ENCODE measurements at places on chromosomes 1 and 21.

DNA sequence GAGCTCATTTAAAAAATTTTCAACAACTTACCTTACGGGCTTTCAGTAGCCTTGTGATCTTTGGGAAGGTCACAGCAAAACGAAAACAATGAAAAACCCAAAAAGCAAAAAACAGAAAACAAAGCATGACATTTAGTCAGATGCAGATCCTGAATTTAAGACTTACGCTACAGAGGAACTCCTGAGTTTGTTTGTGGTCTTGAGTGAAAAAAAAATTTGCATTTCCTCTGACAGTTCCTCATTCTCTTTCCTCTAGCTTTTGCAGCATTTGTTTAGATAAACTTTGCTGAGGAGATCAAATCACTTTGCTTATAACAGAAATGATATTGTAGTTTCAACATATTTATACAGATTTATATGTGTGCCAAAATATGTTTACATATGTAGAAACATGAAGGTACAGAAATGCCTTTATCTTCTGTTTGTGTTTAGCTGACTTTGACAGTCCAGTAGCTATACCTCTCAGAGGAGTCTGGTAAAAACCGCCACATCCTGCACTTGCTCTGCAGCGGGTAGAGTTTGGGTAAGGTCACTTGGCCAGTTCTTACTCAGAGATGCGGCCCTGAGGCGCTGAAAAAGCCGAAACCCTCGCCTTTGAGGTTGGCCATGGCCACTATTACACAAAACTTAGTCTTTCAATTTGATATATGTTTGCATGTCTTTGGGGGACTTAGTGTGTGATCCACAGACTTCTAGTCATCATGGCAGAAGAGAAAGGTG, 142.5 kb downstream of the TNR start:
- DNase-seq: no peak

GRCh38 chr1:21933397-21934248, 3.5 kb downstream of the HSPG2 start:
- DNase-seq: peak; percentile 67

- no peak for DNase-seq
These were observed 33.8 kb upstream of the ERO1B start for GRCh38 chr1:236315518-236315917.

DNA sequence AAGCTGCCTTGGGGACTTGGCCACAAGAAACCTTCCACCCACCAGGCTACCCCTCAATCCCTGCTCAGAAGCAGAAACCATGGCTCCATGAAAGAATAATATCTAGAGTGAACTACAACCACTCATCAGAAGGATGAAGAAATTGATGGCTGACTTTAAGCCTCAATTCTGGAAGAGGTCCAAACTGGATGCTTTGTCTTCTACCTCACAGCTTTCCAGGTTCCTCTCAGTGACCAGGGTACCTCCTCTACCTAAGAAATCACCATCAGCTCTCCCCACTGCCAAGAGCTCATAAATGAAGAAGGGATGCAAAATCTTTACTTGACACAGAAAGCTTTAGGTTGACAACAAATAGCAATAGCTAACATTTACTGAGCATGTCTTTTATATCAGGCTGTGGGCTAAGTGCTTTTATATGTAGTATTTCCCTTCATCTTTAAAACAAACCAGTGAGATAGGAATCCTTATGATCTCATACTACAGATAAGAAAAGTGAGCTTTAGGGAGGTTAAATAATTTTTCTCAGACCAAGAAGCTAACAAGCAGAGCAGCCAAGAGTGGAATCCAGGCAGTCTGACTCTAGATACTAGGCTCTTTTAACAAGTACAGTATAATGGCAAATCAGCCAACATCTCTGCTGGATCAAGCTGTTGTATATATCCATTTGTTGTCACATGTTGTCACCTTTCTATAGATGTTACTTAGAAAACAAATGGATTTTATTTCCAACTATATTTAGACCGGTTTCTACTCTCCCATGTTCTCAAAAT, 243.0 kb upstream of the SGIP1 start:
- DNase-seq: no peak

DNA sequence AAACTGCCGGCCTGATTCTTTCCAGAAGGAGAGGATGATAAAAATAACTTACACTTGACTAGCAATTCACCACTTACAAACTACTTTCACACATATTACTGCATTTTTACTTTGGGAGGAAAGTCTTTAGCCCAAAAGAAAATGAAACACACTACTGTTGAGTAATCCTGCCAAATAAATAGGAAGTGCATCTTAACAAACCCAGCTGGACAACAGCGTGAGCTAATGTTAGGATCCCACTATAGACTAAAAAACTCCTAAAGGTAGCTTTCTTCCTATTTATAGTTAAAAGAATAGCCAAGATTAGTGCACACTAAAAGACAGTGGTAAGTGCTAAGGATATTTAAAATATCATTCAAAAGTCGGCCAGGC, 83.8 kb downstream of the HSF2BP start:
- DNase-seq: no peak

DNA sequence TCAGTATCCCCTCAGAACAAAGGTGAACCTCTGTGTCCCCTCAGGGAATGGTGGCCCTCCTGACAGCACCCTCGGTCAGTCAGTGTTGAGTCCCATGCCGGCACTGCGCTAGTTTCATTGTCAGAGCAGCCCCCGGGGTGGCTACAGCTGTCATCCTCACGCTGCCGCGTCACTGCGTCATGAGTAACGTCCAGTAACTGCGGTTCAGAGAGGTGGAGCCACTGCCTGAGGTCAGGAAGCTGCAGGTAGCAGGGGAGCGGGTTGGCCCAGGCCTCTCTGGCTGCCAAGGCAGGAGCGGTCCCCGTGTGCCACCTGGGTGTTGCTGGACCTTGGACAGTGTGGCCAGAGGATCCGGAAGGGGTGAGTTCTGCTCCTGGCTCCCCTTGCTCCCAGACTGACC, 20.2 kb upstream of the WNT4 start:
- DNase-seq: no peak

GRCh38 chr1:160767395-160768294, 28.3 kb upstream of the LY9 start:
- peak; percentile 49 for DNase-seq

- DNase-seq: no peak
These were observed 120.2 kb downstream of the NR5A2 start for GRCh38 chr1:200147742-200148141.

Data from RWPE1 (cell line).